IMR-90 (cell line): ENCODE measurements at places on chromosomes 1 and 21.

- DNase-seq = no peak
Measured at GRCh38 chr1:237834048-237834447, 56.7 kb downstream of the ZP4 start.

- no peak for DNase-seq
Measured at GRCh38 chr21:17660452-17660851, 47.8 kb upstream of the BTG3 start.

GRCh38 chr1:92837062-92837461 is 5.2 kb downstream of the RPL5 start:
- DNase-seq = peak; percentile 34

DNA sequence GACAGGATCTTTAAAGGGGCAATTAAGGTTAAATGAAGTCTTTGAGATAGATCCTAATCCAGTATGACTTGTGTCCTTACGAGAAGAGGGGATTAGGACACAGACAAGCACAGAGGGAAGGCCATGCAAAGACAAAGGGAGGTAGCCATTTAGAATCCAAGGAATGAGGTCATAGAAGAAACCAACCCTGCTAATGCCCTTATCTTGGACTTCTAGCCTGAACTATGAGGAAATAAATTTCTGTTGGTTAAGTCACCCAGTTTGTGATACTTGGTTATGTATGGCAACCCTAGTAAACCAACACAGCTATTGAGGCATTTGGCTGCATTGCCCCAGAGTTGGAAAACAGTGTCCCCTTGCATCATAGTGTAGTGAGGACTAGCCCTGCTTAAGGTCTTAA is 121.3 kb downstream of the MAST2 start:
- DNase-seq = peak; percentile 50

- DNase-seq = peak; percentile 76
Measured at GRCh38 chr1:77394166-77394565, 112.3 kb downstream of the AK5 start.

- no peak for DNase-seq
Measured at GRCh38 chr21:30256100-30256499, 26.6 kb downstream of the KRTAP24-1 start.

DNA sequence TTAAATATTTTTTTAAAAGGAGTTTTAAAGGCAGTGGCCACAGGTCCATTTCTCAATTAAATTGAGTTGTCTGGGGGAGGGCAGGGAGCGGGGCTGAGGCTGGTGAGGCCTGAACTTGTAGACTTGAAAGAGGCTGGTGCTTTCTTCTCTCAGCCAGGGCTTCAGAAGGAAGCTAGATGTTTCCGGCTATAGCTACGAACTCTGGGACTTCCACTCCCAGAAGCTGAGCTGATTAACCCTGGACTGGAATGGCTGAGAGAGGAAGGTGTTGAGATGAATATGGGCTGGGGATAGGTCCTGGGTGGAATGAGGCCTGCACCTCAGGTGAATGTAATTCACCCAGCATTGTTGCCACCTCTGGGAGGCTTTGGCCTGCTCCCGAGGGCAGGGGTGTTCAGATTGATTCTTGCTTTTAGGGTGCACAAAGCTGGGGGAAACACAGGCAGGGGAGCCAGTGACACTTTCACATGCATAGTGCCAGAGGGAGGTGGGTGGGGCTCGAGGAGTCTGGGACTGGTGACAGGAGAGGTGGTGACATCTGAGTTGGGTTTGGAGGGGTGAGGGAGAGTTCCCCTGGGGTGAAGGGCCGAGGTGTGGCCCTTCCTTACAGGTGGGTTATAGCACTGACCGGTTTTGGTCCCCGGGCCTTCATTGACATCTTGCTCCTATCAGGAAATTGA is 18.2 kb downstream of the LDLRAP1 start:
- DNase-seq = no peak

GRCh38 chr1:163085904-163086268 is 16.7 kb downstream of the RGS4 start:
- peak; percentile 59 for DNase-seq

DNA sequence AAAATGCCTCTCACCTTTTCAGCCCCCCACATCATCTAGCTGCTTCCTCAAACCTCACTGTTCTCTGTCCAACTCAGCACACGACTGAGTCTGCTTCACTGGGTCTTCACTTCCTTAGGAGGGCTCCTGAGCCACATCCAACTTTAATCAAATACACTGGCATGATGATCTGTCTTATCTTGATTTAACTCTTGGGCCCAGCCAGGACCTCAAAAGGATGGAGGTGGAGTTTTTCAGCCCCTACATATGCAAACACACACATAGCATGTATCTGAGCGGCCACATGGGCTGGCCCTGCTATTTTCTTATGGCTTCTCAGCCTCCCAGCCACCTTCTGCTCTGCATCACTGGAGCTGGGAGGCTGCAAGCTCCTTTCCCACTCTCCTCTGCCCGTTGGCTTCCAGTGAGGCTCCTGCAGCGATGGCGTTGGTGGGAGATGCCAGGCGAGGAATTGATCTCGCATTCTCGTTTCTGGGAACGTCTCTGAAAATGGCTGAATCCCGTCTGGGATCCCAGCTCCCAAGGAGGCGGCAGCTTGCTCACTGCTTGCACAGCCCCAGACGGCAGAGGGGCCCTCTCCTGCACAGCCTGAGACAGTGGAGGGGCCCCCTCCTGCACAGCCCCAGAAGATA is 1.8 kb upstream of the PRXL2B start:
- no peak for DNase-seq

DNA sequence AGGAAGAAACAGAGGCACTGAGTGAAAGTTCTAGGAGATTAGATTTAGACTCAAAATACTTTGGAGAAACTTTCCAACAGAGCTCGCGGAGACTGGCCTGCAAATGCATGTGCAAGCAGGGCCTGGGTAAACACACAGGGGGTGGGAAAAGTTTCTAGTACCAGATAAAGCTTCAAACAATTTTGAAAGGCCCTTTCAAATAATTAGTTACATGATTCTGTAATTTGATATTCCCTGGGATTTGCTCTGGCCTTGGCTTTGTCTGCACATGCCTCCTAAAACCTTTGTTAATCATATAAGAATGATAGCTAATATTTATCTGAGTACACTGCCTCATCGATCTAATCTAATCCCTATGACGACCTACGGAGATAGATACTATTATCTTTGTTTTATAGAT is 31.3 kb downstream of the VTCN1 start:
- no peak for DNase-seq

- no peak for DNase-seq
Measured at GRCh38 chr1:41714638-41715389, 203.9 kb downstream of the HIVEP3 start.

DNA sequence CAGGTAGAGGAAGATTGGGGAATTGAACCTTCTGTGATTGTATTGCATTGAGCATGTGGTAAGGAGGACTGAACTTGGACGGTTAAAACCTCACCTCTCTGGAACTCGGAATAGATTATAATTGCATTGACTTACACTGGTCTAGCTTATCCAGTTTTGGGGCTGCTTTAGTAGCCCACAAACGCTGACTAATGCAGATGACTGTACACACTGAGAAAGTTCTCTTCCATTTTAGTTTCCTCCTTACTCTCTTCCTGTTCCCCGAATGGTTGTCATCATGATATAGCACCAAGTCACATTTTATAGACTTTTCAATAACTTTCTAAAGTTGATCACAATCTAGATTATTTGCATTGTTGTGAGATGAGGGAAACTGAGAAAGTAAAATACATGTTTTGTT is 78.2 kb downstream of the NFIA start:
- peak; percentile 21 for DNase-seq

GRCh38 chr1:45568421-45568820 is 15.4 kb upstream of the NASP start:
- DNase-seq = no peak

DNA sequence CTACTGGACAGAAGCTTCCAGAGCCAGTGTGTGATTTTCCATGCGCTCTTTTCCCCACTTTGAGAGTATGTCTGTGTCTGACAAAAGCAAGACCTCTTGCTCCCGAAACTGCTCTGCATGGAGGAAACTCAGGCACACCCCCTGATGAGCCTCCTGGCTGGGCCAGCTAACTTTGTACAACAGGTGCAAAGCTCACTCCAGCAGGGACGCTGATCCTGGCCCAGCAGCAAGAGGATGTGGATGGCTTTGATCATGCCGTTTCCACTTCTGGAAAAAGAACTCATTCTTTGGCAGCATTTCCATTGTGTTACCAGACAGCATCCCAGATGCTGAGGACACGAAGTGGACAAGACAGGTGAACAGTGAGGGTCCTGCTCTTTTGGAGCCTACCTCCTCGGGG is 103.1 kb downstream of the TLR5 start:
- DNase-seq = no peak

DNA sequence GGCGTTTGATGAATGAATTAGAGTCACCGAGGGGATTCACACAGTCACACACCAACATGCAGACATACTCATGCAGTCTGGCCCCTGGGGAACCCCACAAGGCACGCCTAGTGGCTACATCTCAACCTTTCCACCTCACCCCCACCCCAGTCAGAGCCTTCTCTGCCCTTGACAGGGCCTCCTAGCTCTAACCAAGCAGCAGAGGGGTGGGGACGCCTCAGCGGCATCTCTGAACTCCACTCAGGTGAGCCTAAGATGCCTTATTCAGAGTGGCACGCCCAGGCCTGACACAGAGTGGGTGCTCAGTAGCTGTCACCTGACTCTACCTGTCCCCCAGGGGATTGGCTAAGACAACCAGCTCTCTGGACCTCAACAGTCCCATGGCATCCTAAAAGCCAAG is 3.7 kb upstream of the SDC3 start:
- no peak for DNase-seq

- DNase-seq = peak; percentile 40
Measured at GRCh38 chr1:109556563-109556962, 8.1 kb downstream of the GNAI3 start.

DNA sequence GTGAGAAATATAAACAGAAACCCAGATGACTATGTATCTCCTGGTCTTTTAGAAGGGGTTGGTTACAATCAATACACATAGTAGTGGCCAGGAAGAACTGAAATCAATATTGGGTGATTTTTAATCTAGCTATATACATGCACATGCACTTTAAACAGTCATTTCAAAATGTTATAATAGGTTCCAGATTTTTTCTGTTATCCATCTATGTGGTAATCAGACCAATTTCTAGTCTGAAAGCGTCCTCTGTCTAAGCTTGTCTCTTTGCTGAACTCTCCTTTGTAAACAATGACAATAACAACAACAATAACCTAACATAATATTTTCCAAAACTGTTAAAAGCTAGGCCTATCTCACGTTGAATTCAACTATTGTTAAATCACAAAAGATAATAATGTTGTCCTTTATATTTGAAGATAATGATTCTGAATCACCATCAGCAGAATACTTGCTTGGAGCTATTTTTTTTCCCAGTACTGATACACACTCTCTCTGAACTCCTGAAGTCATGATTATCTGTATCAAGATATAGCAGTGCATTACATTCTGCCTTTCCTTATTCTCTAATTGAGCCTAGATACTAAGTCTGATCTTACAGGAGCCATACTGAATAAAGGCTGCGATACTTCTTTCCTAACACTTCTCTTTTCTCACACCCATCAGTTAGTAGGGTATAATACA is 496.8 kb upstream of the ZRANB2 start:
- no peak for DNase-seq

- no peak for DNase-seq
Measured at GRCh38 chr1:50422946-50423669, at the start of gene DMRTA2. Gene DMRTA2 (minus strand): TSS chr1:50423443. CDS start chr1:50421536, 1,907 bp downstream.

- DNase-seq = no peak
Measured at GRCh38 chr1:111841746-111842145, 86.0 kb downstream of the DDX20 start.

DNA sequence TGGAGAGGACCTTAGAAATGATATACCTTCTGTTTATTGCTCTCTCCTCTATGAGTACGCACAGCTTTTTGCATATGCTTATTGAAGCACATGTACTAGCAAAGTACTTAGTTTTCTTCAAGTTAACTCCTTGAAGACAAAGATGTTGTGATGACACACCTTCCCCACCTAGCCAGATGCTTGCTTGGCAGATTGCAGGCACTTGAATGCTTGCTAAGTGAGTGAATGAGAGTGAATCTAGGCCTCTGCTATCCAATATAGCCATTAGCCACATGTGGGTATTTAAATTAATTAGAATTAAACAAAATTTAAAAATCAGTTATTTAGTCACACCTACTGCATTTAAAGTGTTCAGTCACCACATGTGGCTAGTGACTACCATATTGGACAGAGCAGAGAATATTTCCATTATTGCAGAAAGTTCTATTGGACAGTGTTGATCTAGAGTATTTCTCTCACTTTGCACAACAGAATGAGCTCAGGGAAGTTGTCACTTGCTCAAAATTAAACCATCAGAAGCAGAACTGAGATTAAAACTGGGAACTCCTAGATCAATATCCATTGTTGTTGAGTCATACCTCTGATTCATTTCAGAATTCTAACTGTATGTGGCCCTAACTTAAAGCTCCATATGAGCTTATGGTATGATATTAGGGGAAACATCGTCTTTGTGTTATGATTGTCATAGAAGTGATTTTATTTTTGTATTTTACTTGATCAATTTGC is 8.6 kb upstream of the EEIG2 start:
- DNase-seq = no peak

DNA sequence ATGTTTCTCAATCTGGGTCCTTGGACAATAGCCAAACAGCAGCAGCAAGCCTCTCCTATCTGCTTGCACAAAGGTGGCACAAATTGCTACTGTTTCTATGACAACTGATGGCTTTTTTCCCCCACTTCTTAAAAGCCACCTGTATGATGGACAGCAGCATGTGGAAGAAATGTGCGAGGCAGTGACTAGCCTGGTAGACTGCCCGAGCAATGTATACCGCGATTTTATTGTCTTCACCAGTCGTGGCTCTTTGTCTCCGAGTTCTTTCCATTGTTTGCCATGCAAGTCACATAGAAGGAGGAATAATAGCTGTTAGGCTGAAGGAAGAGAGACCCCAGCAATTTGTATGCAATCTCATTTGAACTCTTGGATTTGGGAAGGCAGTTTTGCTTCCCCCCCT is 79.4 kb downstream of the S1PR1 start:
- DNase-seq = no peak

DNA sequence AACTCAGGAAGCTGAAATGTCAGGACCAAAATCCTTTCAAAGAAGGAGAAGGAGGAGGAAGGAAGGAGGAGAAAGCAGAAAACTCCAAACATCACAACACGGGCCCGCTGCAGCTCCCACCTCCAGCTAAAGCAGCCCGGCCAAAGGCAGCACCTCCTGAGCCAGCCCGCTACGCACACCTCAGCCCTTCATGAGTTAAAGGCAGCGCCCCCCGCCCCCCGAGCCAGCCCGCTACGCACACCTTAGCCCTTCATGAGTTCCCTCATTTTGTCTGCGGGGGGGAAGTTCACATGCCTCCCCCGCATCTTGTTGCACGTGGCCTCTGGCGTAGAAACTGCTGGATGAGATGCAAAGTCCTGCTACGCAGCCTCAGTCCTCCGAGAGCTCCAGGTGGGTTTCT is 90.7 kb upstream of the ARHGEF16 start:
- no peak for DNase-seq

DNA sequence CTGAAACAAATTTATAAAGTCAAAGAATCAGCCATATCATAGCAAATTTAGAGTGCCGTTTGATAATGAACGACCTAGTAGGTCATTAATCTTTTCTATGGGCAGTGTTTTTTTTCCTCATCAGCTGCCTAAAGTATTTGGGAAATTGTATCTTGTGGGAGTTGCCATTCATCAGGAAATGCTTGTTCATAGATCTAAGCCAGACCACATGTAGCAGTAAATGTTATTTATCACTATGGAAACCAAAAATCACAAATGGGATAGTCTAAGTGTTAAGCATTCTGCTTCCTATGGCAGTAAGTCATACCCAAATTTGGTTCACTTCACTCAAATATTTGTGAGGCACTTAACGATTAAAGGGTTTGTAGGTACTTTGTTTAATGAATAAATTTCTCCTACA is 52.9 kb downstream of the LRRC8D start:
- DNase-seq = peak; percentile 68

- no peak for DNase-seq
Measured at GRCh38 chr1:39827201-39827600, 38.5 kb upstream of the BMP8B start.
